ENCODE measurements at places on chromosomes 12 and 14.

DNA sequence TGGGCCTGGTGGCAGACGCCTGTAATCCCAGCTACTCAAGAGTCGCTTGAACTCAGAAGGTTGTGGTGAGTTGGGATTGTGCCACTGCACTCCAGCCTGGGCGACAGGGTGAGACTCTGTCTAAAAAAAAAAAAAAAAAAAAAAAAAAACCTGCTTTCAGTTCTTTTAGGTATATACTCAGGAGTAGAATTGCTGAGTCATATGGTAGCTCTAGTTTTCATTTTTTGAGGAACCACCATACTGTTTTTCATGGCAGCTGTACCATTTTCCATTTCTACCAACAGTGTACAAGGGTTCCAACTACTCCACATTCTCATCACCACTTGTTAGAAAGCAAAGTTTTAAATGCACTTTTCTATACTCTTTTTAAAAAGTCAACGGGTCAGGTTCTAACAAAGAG lies 119.8 kb downstream of the DPF3 start:
- DNase-seq, result no peak

GRCh38 chr12:102629262-102629888 lies 149.0 kb upstream of the IGF1 start:
- no peak for DNase-seq

DNA sequence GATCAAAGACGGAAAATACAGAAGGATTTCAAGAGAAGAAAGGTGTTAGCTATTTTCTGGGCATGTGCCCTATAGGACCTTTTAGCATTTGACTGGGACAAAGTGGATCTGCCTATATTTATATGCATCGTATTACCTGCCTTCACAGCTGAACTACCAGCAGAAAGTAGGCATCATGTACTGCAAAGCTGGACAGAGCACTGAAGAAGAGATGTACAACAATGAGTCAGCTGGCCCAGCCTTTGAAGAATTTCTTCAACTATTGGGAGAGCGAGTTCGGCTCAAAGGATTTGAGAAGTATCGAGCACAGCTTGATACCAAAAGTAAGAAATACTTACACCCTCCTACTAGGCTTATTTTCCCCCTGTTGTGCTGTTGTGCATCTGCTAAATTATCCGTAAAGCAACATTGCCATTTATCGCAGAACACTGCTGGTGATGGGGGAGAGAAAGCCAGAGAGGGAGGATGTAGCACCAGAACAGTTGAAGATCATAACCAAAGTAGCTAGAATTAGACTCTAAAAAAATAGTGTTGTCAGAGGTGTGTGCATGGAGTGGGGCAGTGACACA lies 282.0 kb upstream of the RGS6 start:
- DNase-seq, result no peak

DNA sequence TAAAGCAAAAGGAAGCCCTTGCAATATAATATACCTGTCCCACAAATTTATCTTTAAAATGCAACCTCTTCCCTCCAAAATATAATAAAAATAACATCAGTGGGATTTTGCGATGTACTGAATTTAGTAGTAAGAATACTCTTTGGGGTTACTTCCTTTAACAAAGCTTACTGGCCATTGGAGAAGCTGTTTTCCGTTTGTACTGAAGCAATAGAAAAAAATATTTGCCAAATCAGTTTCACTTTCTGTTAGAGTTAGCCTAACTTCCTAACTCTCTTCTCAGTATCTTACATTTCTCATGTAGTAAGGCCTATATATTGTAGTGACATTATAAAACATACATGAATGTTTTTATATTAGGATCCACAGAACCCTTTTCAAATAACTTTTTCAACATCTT lies 3.7 kb downstream of the MAX start:
- DNase-seq, result no peak

DNA sequence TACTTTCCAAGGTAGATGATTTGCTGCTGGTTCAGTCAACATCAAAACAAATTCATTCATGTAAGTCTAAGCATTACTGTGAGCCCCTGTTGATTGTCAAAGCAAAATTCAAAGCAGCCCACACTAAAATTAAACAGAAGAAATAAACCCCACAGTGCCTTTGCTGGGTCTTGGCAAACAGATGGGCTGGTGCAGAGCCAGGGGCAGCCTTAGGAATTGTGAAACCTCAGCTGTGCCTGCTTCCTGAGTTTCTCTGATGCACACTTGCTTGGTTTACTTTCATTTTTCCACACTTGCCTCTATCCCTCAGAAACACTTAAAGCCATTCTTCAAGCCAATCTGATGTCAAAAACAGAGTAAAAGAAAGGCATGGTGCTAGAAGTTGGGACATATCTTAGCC lies 6.6 kb upstream of the PLEKHG7 start:
- DNase-seq, result no peak
